ENCODE measurements at places on chromosomes 12 and 14.

DNA sequence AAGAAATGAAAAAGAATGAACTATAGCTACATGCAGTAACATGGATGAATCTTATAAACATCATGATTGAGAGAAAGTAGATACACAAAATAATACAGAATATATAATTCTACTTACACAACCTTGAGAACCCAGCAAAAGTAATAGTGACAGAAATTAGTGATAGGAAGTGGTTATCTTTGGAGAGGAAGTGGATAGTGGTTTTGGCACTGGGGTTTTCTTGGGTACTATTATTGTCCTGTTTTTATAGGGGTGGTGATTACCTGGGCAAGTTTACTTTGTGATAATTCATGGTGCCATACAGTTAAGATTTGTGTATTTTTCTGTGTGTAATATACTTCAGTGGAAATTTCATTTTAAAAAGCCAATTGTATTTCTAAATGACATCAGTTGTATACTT lies 352.7 kb downstream of the AEBP2 start:
- no peak for DNase-seq

DNA sequence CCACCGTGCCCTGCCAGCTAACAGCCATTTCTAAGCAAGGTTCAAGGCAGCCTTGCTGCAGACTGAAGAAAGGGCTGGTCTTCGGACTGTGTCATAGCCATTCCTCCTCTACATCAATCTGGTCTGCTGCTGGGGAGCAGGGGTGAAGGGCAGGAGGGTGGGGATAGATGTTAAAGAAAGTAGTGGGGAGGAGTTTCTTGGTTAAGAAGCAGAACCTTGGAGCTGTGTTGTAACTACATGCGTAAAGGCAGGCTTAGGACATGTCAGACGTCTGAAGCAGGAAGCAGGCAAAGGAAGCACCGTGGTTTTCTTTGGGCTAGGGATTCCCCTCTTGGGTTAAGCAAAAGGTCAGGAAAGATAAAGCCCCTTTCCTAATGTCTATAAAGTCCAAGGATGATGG lies 18.1 kb upstream of the NEK9 start:
- DNase-seq: peak; percentile 21

DNA sequence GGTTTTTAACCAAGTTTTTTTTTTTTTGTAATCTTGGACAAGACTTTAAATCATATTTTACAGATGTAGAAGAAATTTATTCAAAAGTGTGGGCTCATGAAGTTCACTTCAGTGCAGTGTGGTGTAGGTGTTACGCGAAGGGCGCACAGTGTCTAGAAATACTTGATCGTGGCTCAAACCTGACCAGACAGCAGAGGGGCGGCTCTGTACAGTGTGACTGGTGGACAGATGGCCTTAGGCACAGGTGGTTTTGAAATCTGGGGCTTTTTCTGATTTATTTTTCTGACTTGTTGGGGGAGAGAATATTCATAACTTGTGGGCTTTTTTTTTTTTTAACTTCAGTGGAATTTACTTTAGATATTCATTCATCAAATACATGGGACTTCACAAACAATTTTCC lies 179.2 kb downstream of the PELI2 start:
- no peak for DNase-seq

DNA sequence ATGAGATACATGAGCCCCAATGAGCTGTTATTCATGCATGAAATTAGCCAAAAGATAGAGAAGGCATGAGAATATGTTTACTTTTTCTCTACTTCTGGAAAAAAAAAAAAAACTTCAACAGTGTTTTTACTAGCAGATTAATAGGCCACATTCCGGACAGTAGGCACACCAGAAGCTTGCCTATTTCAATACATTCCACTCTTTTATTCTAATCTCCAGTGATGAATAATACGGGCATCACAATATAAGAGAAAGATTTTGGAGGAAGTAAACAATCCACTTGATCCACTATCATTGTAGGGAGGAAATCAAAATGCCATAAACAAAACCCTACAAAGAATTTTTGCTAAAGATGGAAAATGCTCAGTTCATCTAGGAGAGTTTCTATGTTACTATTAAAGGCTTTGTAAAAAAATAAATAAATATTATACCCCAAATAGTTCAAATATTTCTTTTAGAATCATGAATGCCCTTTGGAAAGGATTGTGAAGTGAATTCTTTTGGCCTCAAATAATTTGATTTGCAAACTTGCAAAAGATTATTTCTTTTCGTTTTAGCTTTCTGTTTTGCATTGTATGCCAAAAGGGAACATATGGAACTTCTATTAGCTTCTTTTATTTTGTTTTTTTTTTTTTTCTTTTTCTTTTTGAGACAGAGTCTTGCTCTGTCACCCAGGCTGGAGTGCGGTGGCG lies 232.6 kb downstream of the EPS8 start:
- DNase-seq: no peak

DNA sequence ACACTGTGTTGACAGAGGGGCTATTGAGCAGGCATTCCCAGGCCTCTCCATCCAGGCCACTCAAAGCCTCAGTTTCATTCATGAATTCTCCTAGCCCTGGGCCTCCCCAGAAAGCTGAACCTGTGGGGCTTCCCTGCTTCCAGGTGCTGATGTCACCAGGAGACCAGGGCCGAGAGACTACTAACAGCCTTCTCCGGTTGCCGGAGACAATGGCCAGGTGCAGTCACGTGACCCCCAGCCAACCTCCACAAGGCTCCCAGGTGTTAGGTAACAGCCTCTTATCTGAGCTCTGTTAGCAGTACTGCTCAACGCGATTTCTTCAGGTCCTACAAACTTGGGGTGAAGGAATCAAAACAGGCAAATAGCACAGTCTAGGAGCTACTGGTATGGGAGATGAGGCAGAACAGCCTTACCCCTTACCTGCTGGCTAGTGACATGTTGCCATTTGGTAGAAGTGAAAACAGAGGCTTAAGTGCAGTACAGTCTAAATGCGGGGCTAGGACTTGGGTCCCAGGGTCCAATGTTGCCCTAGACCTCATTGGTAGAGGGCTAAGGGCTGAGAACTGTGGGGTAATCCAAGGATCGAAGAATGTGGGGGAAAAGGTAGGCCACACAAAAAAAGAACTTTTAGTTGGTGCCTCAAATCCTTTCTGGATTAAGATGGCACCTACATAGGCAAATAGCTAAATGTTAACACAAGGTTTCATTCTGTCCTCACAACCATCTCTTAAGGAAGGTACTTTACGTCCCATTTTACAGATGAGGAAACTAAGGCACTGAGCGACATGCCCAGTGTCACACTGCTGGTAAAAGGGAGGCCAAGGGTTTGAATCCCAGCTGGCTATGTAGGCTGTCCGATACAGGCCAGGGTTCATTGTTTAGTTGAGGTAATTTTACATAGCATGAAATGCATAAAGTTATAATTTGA lies 3.8 kb downstream of the CCDC88C start:
- no peak for DNase-seq

Data from hippocampal formation (tissue), 2 donors.